ENCODE measurements at places on chromosomes 5 and 9.
A peak's percentile ranks its signal among the peaks of the same experiment; 100 is the strongest.

DNA sequence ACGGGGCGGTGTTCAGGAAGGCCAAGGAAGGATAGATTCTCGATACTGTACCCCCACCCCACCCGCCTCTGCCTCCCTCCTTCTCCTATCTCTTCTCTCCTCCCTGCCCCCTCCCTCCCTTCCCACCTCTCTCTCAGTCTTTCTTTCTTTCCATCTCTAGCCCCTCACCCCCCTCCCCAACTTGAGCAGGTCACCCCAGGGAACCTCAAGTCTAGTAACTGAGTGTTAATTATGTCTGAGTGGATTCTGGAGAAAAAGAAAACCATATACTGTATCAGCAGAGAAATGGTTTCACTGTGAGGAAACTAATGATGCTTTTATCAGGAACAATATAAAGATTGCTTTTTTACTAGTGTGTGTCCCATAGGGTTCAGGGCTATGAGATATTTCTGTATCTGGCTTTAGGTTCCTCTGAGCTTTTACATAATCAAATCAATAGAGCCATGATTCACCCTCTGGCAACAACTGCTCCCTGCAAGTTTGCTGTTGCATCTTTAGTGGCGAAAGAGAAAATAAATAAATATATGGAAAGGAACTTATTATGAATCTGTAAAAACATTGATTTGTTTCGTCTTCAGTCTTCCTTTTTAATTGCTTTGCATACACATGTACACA, 639.7 kb downstream of the CCDC171 start:
- no peak for DNase-seq

DNA sequence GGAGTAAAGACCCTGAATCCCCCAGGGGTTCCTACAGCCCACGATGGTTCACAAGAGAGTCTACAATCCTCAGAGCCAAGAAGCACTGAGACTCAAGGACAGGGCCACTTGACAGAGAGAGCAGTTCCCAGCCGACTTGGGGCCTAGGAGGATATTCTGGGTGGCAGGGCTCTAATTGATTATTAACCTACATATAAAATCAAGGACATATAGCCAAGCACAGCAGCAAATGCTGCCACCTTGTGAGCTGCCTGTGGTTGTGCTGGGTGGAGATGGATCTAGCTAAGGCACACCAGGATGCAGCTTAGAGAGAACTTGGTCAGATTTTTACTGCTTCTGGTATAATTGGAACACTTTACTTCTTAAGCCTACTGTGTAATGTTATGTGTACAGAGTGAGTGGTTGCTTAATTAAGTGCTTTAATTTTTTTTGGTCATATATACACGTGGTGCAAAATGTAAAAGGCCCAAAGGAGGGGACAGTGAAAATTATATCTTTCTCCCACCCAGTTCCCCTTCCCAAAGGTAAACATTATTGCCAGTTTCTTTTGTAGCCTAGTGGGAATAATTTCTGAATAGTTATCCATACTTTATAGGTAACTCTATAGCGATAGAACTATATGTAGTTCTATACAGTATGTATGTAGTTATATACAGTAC, 78.8 kb downstream of the F2RL2 start:
- no peak for DNase-seq

DNA sequence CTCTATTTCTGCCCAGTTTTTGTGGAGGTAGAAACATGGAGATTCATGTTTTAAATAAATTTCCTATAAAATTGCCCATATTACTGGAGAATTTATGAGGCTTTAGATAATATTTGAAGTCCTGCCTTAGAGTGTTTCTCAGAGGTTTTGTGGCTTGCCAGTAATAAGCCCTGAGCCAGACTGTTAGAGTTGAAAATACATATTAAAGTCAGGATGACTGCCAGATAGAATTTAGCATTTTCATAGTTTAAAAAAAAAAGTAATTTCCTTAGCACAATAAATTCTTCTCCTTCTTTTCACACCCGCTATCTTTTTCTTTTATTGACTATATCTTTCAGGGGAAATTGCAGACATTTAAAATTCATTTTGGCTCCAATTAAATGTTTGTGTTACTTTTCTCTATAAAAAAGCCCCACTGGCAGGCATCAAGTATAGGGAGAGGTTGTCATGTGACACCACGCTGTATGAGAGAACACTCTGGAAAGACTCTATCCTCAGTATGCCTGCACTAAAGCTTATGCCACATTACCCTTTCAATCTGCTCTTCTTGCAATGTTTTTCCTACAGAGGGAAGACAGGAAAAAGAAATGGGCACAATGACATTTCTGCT, 135.2 kb downstream of the MPDZ start:
- DNase-seq = no peak

GRCh38 chr9:93874242-93874641, 80.9 kb downstream of the BARX1 start:
- DNase-seq = no peak

- no peak for DNase-seq
Measured at GRCh38 chr9:128610897-128611296, 45.8 kb downstream of the DYNC2I2 start.

- no peak for DNase-seq
Measured at GRCh38 chr5:175460126-175460525, 16.1 kb upstream of the DRD1 start.

GRCh38 chr9:71908825-71909224, 2.2 kb downstream of the ABHD17B start:
- DNase-seq = no peak

GRCh38 chr9:94464790-94465189, 90.1 kb upstream of the PCAT7 start:
- no peak for DNase-seq

GRCh38 chr5:149493316-149493715, 57.9 kb downstream of the CSNK1A1 start:
- no peak for DNase-seq

- DNase-seq = peak; percentile 24
Measured at GRCh38 chr5:145946112-145946861, 9.9 kb downstream of the SH3RF2 start.

DNA sequence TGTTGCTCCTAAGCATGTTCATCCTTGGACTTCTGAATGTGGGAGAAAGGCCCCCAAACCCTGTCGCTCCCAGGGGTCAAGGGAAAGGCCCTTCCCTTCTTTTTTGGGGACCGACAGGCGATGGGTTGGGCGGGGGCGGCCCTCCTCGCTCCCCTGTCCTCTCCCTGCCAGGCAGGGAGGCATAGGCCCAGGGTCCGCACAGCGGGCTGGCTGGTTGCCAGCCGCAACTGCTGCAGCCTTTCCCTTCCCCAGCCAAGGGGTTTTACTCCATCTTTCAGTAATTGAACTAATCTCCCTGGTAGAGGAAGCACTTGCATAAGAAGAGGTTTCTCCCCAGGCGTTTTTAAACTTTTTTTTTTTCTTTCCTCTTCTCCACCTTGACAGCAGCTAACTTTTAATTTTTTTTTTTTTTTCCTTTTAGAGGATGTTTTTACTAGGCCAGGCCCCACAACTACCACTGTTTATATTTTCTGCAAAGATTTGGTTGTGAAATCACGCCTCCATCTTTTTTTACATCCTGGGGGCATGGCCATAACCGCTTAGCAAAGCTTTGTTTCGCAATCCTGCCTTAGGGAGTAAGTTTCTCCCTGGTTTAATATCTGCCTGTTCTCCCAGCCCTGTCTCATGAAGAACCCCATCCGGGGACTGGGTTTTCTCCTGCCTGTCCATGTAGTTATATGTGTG, 216.9 kb upstream of the ZNF608 start:
- no peak for DNase-seq

DNA sequence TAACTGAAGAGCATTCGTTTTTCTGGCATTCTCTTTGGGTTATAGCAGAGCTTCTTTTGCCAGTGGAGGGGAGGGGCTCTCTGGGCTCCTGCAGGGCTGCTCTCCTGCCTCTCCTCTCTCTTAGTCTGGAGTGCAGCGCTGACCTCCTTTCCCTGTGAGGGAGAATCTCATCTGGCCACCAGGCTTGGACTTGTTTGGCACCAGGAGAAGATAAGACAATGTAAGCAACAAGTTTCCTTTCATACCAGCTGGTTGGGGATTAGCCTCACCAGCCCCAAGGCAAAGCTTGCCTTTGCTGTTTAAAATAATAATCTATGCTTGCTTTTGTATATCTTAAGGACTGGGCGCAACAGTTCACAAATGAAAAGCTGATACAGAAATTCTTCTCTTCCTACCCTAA, 196.4 kb downstream of the TLE4 start:
- DNase-seq = no peak

- no peak for DNase-seq
Measured at GRCh38 chr5:177124486-177124991, 9.0 kb upstream of the NSD1 start.

GRCh38 chr5:75663579-75664284, 52.5 kb downstream of the ANKDD1B start:
- no peak for DNase-seq

GRCh38 chr9:14961372-14962068, 51.3 kb upstream of the FREM1 start:
- DNase-seq = no peak

DNA sequence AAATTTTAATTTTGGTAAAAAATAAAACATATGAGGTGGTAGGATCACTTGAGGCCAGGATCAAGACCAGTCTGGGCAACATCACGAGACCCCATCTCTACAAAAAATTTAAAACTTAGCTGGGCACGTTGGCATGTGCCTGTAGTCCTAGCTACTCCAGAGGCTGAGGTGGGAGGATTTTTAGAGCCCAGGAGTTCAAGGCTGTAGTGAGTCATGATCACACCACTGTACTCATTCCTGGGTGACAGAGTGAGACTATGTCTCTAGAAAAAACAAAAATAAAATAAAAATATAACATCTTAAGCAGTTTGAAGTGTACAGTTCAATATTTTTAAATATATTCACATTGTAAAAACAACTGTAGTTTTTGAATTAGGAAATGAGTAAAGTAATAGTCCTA, 108.3 kb downstream of the SMIM15 start:
- no peak for DNase-seq

- no peak for DNase-seq
Measured at GRCh38 chr9:109912726-109913460, 132.9 kb downstream of the PALM2AKAP2 start.

DNA sequence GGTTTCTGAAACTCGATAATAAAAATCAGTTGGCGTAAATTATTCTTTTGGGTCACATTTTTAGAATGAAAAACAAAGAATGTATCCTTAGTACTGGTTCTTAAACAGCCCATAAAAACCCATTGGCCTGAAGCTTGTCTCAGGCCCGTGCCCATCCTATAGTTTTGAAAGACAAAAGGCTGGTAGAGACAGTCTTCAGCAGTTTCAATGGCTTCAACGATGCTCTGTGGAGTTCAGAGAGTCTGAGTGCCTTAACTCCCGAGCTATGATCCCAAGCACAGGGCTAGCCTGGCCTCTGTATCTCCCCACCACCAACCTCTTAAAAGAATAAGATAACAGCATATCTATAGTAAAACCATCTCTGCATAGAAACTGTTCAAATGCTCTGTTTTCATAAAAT, 595.0 kb downstream of the CDH12 start:
- no peak for DNase-seq

DNA sequence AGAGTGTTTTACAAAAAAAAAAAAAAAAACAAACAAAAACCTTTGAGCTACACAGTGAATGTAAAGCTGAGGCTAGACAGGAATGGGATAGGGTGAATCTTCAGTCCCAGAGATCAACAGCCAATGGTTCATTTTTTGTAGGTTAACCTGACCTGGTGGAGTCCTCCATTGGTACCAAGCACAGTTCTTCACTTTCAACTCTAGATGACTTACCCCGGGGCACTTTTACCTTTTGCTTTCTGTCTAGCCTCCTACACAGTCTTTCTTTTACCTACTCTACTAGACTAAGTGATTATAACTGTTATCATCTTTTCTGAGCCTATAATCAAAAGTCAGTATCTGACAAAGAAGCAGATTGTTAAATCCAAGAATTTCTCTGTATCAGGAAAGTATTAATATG, 50.9 kb downstream of the ANXA2R start:
- no peak for DNase-seq

GRCh38 chr9:126452106-126452505, 125.5 kb downstream of the MVB12B start:
- DNase-seq = peak; percentile 15

DNA sequence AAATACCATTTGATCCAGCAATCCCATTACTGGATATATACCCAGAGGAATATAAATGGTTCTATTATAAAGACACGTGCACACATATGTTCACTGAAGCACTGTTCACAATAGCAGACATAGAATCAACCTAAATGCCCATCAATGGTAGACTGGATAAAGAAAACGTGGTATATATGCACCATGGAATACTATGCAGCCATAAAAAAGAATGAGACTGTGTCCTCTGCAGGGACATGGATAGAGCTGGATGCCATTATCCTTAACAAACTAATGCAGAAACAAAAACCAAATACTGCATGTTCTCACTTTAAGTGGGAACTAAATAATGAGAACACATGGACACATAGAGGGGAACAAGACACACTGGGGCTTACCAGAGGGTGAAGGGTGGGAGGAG, 39.4 kb downstream of the GKAP1 start:
- no peak for DNase-seq

GRCh38 chr5:180170106-180170809, 38.8 kb downstream of the RASGEF1C start:
- no peak for DNase-seq

- DNase-seq = no peak
Measured at GRCh38 chr5:3740546-3741373, 145.1 kb downstream of the IRX1 start.

DNA sequence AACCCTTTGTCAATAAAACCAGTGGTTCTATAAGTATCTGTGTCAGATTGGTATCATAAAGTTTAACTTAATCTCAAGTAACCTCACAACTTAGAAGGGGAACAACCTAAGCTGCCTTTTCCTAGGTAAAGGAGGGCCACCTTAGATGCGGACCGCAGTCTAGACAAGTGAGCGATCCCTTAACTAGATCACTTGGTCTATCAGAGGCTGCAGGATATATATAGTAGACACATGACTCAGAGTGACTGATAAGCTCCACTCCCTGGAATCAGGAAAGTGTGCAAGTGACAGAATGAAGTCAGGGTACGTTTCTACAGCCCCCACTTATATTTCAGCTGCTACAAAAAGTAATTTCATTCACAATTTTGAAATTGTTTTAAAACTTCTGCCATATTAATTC, 7.4 kb downstream of the REEP5 start:
- no peak for DNase-seq

DNA sequence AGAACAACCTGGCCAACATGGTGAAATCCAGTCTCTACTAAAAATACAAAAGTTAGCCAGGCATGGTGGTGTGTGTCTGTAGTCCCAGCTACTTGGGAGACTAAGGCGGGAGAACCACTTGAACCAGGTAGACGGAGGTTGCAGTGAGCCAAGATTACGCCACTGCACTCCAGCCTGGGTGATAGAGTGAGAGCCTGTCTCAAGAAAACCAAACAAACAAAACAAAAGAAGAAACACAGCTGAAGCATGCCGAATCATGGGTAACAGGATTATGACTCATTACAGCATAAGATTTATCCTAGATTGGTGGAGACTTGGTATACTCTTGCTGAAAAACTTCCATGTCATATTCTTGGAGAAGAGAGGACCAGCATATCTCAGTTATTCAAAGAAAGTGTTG, 236.7 kb upstream of the CCNH start:
- no peak for DNase-seq

GRCh38 chr5:172670005-172670402, 28.9 kb downstream of the NEURL1B start:
- no peak for DNase-seq

- no peak for DNase-seq
Measured at GRCh38 chr5:178555771-178556211, 34.4 kb downstream of the COL23A1 start.
